ENCODE measurements at places on chromosomes 4 and X. TPM values are rescaled to one million over a fixed set of nuclear protein-coding genes. Genes with fewer than 3 reads are reported as not detected.

CT55 gene
- total RNA-seq, result not detected

GPAT3 gene
- total RNA-seq, result 5.9 TPM

SLIT2 gene
- 91.8 TPM for total RNA-seq

ZNF81 gene
- total RNA-seq, result 10.3 TPM

CXXC4 gene
- 1.9 TPM for total RNA-seq

PWWP3B gene
- 0.44 TPM for total RNA-seq

FOXP3 gene
- not detected for total RNA-seq

DNA sequence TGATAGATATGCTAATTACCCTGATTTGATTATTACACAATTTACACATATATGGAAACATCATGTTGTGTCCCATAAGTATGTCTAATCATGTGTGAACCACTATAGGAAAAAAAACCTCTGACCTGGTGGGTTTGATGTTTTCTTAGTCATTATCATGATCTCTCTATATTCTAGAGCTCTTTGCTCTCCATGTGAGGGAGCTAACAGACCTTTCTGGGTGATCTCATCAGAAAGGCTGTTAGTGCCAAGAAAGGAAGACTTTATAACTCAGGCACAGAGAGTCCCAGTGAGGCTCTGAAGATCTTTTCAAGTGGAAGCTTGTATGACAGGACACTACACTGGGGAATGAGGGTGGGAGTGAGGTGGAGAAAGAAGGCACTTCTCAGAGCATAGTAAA, 527.7 kb upstream of the MAGEB2 start:
- DNase-seq, result no peak

DNA sequence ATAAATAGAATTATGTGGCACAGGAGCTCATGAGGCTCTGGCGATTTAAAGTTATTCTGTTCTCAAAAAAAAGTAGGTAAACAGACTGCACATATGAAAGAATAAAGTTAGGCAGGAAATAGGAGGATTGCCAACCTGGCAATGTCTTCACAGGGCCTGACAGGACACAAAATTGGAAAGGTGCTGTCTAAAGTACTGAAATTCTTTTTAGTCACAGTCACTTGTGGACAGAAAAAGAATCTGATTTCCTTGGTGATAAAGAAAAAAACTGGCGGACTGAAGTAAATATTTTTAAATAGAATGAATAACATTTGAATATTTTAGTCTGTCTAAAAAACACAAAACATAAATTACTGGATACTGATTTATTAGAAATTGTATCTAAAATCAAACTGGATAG, 124.4 kb downstream of the VEGFC start:
- no peak for DNase-seq

GRCh38 chr4:138290805-138291204, 48.7 kb upstream of the SLC7A11 start:
- DNase-seq, result no peak

GRCh38 chr4:172040766-172041165, 227.6 kb downstream of the GALNTL6 start:
- no peak for DNase-seq

DNA sequence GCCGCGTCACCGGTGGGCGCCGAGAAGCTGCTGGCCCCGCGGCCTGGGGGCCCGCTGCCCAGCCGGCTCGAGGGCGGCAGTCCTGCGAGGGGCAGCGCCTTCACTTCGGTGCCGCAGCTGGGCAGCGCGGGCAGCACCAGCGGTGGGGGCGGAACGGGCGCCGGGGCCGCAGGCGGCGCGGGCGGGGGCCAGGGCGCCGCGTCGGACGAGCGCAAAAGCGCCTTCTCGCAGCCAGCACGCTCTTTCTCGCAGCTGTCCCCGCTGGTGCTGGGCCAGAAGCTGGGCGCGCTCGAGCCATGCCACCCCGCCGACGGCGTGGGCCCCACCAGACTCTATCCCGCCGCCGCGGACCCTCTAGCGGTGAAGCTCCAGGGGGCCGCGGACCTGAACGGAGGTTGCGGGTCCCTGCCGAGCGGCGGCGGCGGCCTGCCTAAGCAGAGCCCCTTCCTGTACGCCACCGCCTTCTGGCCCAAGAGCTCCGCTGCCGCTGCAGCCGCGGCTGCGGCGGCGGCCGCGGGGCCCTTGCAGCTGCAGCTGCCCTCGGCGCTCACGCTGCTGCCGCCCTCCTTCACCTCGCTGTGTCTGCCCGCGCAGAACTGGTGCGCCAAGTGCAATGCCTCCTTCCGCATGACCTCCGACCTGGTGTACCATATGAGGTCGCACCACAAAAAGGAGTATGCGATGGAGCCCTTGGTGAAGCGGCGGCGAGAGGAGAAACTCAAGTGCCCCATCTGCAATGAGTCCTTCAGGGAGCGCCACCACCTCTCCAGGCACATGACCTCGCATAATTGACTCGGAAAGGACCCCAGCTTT, 5.6 kb downstream of the PRDM8 start:
- peak; percentile 59 for DNase-seq

- no peak for DNase-seq
Measured at GRCh38 chr4:99811850-99812249, 4.8 kb upstream of the DAPP1 start.

DNA sequence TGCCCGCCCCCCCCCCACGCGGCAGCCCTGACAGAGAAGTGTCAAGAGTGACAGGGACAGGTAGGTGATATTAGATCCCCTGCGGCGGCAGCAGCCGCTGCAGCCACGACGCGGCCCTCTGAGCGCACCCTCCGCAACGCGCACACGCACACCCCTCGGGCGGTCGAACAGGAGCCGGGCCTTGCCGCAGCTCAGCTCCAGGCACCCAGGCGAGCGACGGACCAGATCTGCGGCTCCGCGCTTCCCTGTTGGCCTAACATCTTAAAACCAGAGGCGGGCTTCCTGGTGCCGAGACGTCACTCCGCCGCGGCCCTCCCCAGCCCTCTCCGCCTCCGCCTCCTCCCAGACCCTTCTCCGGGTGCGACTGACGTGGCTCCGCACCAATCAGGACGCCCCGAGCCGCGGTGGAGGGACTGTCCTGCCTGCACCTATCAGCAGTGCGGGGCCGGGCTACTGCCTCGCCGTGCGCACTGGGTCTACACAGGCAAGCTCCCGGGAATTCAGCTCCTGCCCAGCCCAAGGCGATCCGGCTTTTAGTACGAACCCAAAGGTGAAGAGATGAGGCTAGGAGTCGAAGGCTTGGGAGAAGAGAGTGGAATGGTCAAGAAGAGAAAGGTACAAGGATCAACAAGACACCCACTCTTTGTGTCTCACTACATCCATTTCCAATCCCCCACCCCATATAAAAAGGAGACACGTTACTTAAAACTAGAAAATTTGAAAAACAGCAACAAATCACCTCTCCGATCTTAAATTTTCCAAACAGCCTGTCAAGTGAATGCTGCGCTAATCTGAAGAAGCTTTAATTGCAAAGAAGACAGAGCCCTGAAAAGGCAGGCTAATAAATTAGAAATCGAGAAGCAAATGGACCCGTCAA, at the start of gene PITX2:
TSS of gene PITX2 (minus strand) at position 237 of the 877 bp plus-strand sequence. CDS start 617 bp downstream, outside the sequence.
- DNase-seq, result peak; percentile 68

- DNase-seq, result no peak
Measured at GRCh38 chr4:145438298-145438697, 43.4 kb upstream of the SMAD1 start.

- DNase-seq, result peak; percentile 67
Measured at GRCh38 chrX:40013266-40014195, 84.2 kb downstream of the BCOR start.

DNA sequence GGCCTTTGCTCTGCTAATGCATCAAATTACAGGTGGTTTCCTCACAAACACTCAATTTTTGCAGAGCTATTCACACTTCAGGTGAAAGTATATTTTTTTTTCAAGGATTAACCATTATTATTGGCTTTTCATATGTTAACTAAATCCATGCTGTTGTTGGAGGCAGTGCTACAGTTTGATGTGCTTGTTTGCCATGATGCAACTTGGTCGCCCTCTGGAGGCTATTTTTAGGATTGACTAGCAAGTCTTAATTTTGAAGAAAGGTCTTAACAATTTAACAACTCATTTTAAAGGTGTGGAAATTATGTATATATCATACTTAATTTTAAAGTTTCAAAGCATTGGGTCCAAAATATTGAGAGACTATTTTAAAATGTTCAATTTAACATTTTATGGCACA, 168.8 kb upstream of the FAM47A start:
- DNase-seq, result no peak

- DNase-seq, result no peak
Measured at GRCh38 chrX:26007462-26007861, 130.7 kb upstream of the MAGEB18 start.

- DNase-seq, result no peak
Measured at GRCh38 chr4:100681289-100681688, 163.5 kb upstream of the EMCN start.

DNA sequence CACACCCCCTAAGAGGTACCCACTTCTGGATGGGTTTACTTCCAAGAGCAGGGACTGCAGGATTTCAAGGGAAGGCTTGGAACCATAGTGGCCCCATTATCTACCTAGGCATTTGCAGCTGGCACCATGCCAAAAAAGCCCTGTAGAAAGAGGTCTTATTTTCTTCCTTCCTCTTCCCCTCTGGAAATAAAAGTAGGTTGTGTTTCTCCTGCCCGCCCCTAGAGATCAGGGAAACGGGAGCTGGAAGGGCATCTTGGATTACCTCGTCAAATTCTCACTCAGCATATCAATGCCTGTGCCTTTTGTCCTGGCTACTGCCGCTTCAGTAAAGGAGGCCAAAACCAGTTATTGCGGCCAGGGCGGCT, 1.6 kb downstream of the SCD5 start:
- DNase-seq, result no peak

GRCh38 chr4:52957835-52958631, 95.9 kb downstream of the RASL11B start:
- no peak for DNase-seq

- no peak for DNase-seq
Measured at GRCh38 chrX:154748712-154749339, 2.1 kb downstream of the GAB3 start.

GRCh38 chr4:145808021-145808650, 128.2 kb downstream of the C4orf51 start:
- no peak for DNase-seq

DNA sequence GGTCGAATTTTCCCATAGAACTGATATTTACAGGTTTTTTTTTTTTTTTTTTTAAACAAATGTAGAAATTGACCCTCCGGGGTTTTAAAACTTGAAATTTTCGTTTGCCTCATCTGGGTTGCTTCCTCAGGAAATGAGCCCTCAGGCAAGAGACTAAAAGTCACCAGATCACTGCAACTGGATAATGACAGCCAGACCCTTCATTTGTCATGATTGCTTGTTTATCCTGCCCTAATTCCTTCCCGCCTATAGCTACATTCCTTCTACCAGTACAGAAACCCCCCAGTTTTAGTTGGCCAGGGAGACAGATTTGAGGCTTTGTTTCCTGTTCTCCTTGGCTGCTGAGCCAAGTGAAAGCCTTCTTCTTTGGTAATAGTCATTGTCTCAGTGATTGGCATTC, 44.0 kb upstream of the IGFBP7 start:
- no peak for DNase-seq

DNA sequence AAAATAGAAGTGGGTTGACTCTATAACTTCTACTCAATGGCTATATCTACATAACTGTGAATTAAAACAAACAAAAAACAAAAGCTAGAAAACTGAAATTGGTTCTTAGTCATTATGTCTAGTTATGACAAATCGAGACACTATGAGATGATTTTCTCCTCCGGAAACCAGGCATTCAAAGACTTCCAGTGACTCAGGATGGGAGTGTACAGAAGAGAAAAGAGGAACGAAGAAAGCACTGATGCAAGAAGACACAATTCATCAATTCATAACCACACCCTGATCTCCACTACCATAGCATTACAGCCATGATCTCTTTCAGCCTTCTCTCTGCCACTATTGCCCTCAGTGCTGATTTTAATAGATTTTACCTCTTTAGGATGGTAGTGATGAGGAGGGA, 253.6 kb downstream of the CBLL2 start:
- no peak for DNase-seq

DNA sequence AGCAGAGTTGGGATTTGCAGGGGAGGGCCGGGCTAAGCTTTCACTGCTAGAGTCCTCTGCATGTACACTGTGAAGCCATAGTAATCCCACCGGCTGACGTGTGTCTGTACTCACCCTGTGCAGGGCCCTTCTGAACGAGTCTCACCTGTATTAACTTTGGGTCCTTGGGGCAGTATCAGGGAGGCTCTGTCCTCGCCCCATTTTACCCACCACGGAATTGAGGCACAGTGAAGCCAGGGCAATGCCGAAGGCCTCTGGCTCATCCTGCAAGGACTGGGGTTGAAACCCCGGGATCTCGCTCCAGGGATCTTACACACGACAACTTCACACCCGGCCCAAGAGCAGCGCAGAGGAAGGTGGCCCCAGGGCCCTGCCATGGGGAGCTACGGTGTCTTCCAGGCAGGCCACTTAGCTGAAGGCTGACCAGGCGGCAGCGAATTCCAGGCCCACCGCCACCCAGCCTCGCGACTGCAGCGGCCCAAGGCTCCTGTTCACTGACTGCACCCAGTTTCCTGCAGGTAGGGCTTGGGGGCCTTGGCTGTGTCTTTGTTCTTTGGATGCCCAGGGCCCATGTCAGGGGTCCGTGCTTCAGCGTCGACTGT, 75.5 kb upstream of the ADRA2C start:
- peak; percentile 42 for DNase-seq

DNA sequence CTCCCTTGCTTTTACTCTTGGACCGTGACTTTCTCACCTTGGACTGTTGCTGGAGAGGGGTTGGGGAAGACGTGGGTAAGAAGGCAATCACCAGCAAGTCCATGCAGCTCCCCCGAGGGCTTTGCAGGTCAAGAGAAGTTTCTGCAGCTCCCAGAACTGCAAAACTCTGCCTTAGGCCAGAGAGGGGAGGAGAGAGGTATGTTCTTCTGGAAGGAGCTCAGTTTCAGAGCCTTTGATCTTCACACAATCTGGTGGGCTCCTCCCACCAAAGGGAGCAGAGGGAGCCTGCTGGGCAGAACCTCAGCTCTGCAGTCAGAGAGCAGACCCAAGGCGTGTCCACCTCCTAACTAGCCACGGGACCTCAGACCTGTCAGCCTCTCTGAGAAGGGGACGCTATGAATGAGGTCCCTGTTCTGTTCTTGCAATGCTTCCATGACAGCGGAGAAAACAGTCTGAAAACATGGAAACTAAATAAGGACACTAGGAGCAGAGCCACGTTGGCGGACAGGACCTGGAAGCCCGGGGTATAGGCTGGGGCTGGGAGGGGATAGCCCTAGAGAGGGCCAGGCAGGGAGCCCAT, 92.8 kb downstream of the EVC2 start:
- no peak for DNase-seq

DNA sequence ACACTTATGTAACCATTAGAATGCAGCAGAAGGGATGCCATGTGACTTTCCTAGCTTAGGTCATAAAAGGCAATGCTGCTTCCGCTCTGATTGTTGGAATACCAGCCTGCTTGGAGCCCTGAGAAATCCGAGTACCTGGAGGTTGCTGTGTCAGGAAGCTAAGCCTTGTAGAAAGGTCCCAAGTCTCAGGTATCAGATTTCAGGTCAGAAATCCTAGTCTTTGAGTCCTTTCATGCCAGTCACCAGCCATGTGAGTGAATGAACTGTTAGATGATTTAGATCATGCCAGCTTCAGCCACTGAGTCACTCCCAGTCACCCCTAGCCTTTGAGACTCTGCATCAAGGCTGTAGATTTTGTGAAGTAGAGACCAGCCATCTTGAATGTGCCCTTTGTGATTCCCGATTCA, 23.5 kb downstream of the RAP1GDS1 start:
- DNase-seq, result no peak

GRCh38 chr4:88033309-88033708, 25.9 kb downstream of the PKD2 start:
- no peak for DNase-seq

All from lower lobe of right lung (tissue), 2 donors.